ENCODE measurements at places on chromosomes 16 and 17.

- peak; percentile 89 for DNase-seq
Measured at GRCh38 chr16:75053791-75054555, 55.1 kb downstream of the ZNRF1 start.

- no peak for DNase-seq
Measured at GRCh38 chr16:19008245-19009169, 24.8 kb downstream of the TMC7 start.

DNA sequence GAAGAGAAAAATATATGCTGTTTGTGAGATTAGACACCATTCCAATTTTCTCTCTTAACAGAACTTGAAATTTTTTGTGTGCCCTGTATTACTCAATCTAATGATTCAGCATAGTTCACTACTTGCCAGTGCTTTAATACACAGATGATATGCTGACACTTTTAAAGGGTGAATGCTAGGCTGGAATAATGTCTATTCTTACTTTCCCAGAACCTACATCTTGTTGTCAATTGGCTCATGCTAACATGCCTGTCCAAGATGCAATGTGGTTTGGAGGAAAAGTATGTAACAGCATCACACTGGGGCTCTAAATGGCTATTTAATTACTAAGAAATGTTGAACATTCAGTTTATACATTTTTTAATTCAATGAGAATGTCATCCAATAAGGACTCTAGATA, 7.6 kb upstream of the MAP2K6 start:
- no peak for DNase-seq

DNA sequence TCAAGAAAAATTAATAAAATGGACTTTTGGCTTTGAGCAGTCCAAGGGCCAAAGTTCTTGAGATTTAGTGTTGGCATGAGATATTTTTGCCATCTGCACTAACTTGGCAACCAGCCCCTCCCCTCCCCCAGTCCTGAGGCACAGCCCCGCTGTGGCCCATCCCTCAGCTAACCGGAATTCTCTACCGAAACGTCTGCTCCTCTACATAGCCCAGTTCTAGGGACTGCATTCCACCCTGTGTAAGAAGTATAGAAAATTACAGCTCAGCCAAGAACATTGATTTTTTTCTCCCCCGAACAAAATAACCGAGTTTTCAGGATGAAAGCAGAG, 97.5 kb downstream of the AMFR start:
- DNase-seq: no peak

GRCh38 chr17:7841915-7842379, 7.9 kb downstream of the KDM6B start:
- peak; percentile 92 for DNase-seq

GRCh38 chr16:56576585-56577299, 11.9 kb downstream of the MT4 start:
- peak; percentile 81 for DNase-seq

- DNase-seq: no peak
Measured at GRCh38 chr16:57039148-57039812, 49.9 kb downstream of the NLRC5 start.

DNA sequence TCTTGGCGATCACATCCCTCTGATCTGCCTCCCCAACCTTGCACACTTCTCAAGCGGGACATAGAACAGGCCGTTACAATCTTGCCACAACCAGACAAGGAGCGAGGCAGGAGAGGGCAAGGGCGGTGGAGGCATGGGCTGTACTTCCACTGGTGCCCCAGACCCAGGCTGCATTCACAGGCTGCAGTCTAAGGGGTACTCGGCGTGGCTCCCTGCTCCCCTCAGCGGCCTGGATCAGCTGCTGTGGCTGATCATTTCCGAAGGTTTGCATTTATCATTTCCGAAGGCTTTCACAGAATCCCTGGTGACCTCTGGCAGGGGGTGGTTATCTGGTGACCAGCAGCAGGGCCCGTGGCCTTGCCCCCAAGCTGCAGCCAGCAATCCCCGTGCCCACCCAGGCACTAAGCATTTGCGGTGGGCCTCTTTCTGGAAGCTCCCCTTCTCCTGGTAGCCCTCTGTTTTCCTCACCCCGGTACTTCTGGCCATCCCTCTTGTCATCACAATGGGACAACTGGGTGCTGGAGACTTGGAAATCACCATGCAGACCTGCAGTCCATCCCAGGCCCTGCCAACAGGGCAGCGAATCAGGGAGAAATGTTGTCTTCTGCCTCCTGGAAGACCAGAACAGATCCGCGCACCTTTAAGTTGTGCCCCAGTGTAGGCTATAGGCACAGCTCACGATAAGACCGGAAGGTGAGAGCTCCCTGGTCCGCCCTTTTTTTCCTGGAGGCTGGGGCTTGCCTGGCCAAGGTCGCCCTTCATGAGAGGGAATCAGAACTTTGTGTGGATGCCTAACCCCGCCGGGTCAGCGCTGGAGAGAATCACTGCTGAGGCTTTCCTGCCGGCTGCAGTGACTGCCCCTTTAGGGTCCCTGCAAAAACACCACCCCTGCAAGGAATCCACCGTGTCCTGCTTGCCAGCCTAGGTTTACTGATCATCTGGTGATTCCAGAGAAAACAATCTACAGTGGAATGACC, 1739.1 kb downstream of the TP53TG3F start:
- DNase-seq: peak; percentile 19

GRCh38 chr17:62855156-62855555, 47.0 kb upstream of the MARCHF10 start:
- DNase-seq: no peak

GRCh38 chr17:77594416-77595209, 363.9 kb upstream of the TNRC6C start:
- peak; percentile 19 for DNase-seq

GRCh38 chr17:73647301-73647695, 3.1 kb upstream of the SDK2 start:
- DNase-seq: no peak

DNA sequence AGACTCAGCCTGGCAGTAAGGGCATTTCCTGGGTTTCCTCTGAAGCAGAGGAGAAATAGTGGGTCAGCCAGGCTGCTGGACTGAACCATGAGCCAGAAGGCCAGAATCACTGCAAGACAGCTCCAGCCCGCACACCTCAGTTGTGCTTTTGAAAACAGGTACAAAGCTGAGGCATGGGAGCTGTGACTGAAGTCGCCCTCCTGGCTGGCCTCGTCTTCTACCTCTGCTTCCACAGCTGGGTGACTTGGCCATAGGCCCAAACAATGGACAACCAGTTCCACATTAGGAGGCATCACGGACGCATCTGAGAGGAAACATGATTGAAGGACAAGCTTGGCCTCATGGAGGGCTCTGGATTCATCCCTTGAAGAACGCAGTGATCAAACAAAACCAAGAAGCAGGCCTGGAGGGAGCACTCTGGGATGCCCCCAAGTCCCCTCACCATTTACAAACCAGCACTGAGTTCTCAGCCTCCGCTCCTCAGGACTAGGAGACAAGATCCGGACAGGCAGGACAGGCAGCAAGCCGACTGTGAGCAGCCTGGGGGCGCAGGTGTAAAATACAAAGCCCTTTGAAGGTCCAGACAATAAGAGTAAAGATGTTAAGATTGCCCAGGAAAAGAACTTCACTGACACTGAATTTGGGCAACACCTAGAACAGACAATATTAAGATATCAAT, 68.7 kb downstream of the N4BP1 start:
- no peak for DNase-seq

- no peak for DNase-seq
Measured at GRCh38 chr17:29914819-29915537, 15.1 kb downstream of the SSH2 start.

DNA sequence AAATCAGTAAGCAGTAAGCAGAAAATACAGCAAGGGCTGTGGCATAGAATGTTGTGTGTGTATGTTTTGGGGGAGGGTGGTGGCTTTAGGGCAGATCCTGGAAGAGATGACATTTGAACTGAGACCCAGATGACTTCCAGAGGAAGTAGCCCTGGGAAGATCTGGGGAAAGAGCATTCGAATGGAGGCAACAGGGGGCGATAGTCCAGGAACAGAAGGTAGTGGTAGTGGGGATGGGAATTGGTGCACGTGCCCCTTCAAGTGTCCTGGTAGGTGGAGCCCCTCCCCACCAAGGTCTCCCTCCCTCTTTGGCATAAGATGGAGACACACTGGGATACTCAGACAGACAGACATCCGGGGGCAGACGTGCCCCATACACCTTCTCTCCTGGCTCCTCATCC, 14.1 kb downstream of the ARHGEF15 start:
- DNase-seq: no peak
